ENCODE measurements at places on chromosomes 4 and X. TPM values are rescaled to one million over a fixed set of nuclear protein-coding genes. Genes with fewer than 3 reads are reported as not detected.

GRCh38 chr4:148442832-148443511 lies 758 bp upstream of the NR3C2 start:
- no peak for DNase-seq

DNA sequence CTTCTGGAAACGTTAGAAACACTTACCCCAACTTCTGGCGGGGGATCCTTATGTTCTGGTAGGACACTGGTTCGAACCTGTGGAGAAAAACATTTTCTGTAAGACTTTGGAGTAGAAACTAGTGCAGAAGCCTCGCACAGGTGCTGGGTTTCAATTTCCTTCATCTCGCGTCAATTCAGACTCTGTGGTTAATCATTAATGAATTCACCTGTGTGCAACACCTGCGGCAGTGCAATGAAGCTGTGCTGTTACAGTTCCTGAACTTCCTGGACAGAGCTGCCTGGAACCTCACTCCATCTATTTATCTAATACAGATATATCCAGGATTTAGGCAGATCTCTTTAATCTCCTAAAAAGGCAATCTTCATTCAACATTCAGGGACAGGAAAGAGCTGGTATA lies 531.4 kb downstream of the INPP4B start:
- DNase-seq, result no peak

DNA sequence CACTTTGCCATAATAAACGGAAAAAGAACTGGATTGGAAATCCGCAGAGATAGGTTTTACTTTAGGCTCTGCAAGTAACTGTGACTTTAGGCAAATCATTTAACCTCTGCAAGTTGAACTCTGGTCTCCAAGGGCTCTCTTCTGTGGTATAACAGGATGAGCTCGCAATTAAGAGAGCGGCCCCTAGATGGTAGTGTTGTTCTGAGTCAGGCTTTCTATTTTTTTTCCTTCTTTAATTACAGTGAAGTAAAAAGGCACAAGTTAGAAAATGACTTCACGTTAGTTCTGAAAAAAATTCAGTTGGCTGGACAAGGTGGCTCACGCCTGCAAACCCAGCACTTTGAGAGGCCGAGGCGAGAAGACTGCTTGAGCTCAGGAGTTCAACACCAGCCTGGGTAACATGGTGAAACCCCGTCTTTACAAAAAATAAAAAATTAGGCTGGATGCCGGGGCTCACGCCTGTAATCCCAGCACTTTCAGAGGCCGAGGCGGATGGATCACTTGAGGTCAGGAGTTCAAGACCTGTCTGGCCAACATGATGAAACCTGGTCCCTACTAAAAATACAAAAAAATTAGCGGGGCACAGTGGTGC lies 18.0 kb downstream of the RPS3A start:
- no peak for DNase-seq

- DNase-seq, result no peak
Observed at GRCh38 chr4:137421796-137422195, 110.5 kb downstream of the PCDH18 start.

FGF5 gene
- total RNA-seq, result 0.30 TPM

DNA sequence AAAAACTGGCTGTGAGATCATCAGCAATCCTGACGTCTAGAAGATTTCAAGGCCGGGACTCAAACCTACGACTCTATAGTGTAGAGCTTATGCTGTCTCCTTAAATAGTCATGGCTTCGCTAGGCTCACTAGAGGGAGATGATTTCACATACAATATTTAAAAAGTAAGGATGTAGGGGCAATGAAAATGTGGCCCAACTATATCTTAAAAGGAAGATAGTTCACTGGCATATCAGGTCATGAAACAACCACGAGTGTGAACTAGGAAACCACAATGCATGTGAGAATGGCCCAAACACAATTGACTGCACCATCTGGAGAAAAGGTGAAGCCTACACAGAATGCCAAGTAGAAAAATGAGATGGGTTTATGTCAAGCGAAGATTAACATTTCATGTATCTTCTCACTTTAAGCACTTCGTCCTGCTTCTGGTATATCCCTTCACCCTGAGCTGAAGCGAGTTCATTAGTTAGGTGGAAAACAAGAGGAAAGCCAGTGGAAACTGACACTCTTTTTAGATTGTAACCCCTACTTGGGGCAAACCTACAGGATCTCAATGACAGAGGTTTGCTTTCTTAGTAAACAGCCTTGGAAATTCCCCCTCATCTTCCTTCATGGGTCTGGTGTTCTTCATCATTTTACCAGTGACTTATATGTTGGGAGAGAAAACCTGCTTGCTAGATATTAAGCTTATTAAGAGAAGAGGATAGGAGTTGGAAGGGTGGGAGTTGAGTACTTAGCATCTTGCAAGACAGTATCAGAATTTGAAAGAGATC lies 17.4 kb downstream of the FAM9C start:
- no peak for DNase-seq

- DNase-seq, result no peak
Observed at GRCh38 chrX:17052210-17052609, 105.8 kb downstream of the REPS2 start.

DNA sequence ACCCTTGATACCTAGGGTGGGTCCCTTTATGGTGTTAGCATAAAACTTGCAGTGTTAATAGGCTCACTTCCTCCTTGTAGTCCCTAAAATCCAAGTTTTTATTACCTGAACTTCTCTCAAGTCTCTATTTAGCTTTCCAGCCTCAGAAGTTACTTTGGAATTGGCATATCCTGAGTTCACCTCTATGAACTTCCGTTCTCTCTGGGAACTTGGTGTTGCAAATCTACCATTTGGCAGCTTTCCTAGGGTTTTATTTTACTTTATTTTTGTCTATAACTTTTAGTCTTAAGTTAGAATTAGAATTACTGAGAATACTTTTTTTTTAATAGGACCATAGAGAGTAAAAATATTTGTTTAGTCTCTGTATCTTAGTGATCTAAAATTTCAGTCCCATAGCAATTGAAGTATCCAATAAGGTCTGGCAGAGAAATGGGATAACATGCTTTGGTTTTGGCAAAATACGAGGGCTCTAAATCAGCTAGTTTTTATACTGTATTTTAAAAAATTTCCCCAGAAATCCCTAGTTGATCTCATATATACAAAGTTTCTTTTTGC lies 30.3 kb upstream of the NAF1 start:
- no peak for DNase-seq

RIPPLY1 gene
- total RNA-seq, result not detected

GRCh38 chr4:54819034-54819433 lies 161.3 kb downstream of the KIT start:
- no peak for DNase-seq

PRAF2 gene
- 14.8 TPM for total RNA-seq

- DNase-seq, result no peak
Observed at GRCh38 chr4:24557026-24558025, 27.0 kb downstream of the DHX15 start.

DNA sequence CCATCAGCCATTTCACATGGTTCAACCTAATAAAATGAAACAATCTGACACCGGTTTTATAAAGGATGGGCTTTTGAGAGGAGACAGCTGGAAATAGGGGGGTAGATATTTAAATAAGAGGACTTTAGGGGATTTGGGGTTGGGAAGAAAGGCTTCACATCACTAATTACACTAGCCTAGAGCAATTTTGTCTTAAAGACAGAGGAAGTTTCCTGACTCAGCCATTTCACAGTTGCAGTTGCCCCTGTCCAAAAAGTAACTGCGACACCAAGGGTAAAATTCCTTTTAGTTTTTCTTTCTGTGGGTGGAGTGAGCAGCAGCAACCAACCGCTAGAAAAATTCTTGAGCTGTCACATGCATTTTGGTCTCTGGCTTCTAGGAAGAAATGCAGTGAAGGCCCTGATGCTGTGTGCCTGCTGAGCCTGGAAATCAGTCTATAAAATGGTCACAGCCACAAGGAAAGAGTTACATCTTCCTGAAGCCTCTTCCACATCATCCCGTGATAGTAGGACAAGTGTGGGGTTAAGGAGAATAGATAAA lies 233.6 kb downstream of the ZNF674 start:
- no peak for DNase-seq

GRCh38 chrX:84729809-84730208 lies 227.6 kb upstream of the HDX start:
- DNase-seq, result no peak

- DNase-seq, result no peak
Observed at GRCh38 chr4:4344915-4345527, 41.9 kb upstream of the NSG1 start.

DNA sequence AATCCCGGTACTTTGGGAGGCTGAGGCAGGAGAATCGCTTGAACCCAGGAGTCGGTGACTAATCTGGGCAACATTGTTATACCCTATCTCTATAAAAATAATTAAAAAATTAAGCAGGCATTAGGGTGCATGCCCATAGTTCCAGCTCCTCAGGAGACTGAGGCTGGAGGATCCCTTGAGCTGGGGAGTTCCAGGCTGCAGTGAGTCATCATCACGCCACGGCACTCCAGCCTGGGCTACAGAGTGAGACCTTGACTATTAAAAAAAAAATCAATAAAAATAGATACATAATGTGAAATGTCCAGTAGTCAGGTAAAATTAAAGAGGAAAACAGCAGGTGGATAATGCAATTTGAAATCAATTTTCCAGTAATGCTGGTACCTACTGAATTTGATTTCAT lies 14.6 kb downstream of the ADGRL3 start:
- no peak for DNase-seq

GRCh38 chr4:113845138-113845537 lies 83.6 kb upstream of the CAMK2D start:
- no peak for DNase-seq

GRCh38 chr4:165440415-165441158 lies 61.8 kb downstream of the CPE start:
- DNase-seq, result no peak

DNA sequence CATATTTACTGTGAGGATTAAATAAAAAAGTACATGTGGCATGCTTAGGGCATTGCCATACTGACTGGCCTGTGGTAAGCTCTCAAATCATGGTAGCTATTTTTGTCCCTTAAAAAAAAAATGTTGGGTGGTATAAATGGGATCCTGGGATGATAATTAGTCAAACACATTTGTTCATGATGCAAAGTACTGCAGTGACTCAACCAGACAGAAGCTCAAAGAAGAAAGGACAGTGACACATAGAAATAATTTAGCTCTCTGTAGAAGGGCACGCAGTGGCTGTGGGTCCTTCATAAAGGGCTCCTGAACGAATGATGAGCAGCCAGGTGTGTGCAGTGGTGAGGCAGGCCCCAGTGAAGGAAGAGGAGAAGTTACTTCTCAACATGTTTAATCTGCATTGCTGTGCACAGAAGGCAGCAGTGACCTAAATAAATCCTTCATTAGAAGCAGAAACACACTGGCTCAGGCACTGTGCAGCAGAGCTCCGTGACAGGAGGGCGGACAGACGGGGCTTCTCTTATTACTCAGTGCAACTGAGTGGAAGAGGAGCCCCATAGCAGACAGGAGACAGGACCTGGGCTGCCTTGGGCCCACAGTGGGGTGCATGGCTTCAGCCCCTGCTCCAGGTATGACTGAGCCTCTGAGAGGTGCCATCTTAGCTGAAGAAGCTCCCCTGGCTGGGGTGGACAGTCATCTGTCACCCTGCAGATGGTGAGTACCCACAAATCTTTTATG lies 20.3 kb downstream of the HS3ST1 start:
- DNase-seq, result no peak

GRCh38 chr4:40461879-40462278 lies 126.7 kb downstream of the CHRNA9 start:
- no peak for DNase-seq

- no peak for DNase-seq
Observed at GRCh38 chr4:11468901-11469300, 40.2 kb upstream of the HS3ST1 start.

GRCh38 chrX:27882695-27883094 lies 74.9 kb downstream of the MAGEB10 start:
- no peak for DNase-seq

SHROOM4 gene
- total RNA-seq, result 8.6 TPM

GRCh38 chrX:42495139-42495538 lies 282.8 kb downstream of the PPP1R2C start:
- DNase-seq, result no peak

DNA sequence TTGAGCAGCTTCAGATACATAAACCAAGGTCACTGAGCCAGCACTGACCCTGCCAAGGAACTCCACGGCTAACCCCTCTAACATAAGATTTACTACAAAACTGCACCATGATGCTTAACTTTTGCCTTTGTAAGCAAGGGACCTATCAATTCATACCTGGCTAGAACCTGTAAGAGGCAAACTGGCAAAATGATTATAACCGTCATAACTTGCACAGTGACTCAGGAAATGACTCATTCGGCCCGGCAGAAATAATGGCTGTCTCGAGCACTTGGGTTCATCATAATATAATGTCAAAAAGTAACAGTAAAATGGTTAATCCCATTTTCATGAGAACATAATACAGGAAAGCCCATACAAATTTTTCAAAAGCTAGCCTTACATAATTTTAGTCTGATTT lies 17.2 kb downstream of the RASGEF1B start:
- no peak for DNase-seq

DNA sequence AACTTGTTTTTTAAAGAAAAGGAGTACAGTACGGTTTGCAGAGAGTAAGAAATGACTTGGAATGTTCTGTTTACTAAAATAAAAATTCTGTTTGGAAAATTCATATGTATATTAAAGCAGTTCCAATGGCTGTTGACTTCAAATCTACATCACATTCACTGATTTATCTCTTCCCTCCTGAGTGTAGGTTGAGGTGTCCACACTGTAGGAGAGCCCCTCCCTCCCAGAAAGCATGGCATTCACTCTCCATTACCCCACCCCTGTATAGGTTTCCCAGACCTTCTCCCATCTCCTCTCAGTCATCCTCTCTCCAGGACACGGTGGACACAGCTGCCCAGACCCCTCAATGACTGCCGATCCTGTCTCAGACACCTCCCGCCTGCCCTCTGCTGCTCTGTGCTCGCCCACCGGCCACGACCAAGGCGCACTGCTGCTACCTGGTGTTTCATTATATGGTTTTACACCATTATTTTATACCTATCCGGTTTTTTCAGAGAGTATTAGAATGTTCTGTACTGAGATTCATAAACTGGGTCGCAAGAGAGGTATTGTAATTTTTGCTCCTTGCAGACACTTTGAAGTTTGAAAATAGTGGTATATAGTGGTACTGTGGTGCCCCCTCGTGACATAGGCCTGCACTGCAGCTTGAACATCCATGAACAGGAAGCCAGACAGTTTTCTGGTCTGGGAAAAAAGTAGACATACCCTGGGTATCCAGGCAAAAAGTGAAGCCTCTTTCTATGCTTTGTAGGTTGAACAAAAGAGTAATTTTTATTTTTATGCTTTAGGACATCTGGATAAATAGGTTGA lies 38.8 kb upstream of the BEX4 start:
- no peak for DNase-seq

GSX2 gene
- total RNA-seq, result not detected

ZNF630 gene
- 2.9 TPM for total RNA-seq

- no peak for DNase-seq
Observed at GRCh38 chr4:8245884-8246833, 23.4 kb upstream of the HTRA3 start.
